ENCODE measurements at places on chromosomes 1 and 21.

- DNase-seq: no peak
Measured at GRCh38 chr1:104991702-104992101, 1242.0 kb downstream of the AMY1C start.

- no peak for DNase-seq
Measured at GRCh38 chr1:200118779-200119505, 91.4 kb downstream of the NR5A2 start.

GRCh38 chr1:165389609-165390008, 33.1 kb upstream of the LMX1A start:
- DNase-seq: no peak

GRCh38 chr21:16330908-16331268, 601.1 kb downstream of the USP25 start:
- no peak for DNase-seq

DNA sequence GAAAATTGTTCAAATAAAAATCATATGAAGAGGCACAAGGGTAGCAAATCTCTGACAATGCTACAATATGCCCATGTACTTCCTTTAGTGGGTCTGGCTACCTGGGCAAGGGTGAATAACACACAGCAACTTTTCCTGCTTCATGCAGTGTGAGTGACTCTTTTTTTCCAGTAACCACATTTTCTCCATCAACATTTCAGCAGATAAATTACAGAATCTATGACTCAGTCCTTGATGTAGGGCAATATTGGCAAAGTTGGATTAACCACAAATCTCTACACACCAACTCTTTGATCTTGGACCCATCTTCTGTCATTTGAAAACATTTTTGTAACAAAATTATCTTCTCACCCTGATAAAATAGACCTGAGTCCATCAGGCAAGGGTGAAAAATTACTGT, 31.7 kb downstream of the ERICH3 start:
- DNase-seq: no peak

DNA sequence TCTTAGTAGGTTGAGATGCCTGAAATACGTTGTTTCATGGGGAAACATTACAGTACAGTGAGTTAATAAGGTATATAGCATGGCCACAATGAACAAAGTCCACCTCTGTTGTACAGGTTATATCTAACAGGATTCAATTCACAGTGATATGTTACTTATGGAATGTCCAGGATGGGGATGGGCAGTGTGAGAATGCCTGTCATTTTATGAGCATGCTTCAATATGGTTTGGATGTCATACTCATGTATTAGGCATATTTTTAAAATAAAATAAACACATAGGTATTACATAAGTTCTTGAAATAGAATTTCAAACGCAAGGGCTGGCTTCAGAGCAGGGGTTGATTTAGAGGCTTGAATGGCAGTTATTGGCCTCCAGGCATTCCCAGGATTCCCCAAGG, 6.1 kb upstream of the PHLDA3 start:
- no peak for DNase-seq
